ENCODE measurements at places on chromosomes 11 and 22. TPM values are rescaled to one million over a fixed set of nuclear protein-coding genes. Genes with fewer than 3 reads are reported as not detected.

GRCh38 chr22:16845881-16846280, 20.7 kb upstream of the XKR3 start:
- no peak for DNase-seq

- no peak for DNase-seq
Measured at GRCh38 chr11:106271086-106271485, 193.6 kb downstream of the AASDHPPT start.

The SAA4 gene
- total RNA-seq = not detected

The LARGE1 gene
- 113 TPM for total RNA-seq

The PRODH gene
- 38.2 TPM for total RNA-seq
